Spinal cord (tissue), 10 donors: ENCODE measurements at places on chromosomes 6 and 20. TPM values are rescaled to one million over a fixed set of nuclear protein-coding genes. Genes with fewer than 3 reads are reported as not detected.

Gene SCUBE3
- 11.5 TPM for polyA plus RNA-seq

- no peak for DNase-seq
These were observed 1.9 kb upstream of the ZNF831 start for GRCh38 chr20:59161721-59162120.

DNA sequence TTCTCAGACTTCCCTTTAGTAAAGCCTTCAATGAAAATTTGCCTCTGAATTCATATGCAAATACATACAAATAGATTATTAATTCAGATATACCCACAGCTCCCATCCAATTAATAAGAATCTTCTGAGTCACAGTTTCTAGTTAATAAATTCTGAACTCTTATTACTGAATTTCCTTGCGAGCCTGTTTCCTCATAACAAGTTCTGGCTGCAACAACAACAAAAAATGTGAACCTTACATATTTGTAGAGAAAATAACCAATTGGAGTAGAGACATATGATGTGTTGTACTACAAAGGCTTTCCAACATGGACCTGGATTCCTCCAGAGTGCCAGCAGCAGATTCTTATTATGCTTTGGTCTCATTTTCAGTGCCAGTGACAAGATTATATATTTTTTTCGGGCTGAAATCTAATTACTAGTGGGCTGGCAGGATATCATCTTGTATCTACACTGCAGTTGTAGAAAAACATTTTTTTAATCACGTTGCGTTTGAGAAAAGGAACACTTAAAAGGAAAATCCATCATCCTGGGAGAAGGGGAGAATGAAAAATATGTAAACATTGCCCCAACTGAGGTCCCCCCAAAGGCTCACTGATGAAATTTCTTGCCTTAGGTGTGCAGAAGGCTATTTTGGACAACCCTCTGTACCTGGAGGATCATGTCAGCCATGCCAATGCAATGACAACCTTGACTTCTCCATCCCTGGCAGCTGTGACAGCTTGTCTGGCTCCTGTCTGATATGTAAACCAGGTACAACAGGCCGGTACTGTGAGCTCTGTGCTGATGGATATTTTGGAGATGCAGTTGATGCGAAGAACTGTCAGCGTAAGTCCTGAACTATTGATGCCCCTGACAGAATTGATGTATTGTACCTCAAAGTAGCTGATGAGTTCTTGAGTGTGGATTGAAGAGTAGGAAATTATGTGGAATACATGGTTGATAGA is 404.6 kb downstream of the LAMA2 start:
- no peak for DNase-seq

Gene SLC35D3
- 0.54 TPM for polyA plus RNA-seq

DNA sequence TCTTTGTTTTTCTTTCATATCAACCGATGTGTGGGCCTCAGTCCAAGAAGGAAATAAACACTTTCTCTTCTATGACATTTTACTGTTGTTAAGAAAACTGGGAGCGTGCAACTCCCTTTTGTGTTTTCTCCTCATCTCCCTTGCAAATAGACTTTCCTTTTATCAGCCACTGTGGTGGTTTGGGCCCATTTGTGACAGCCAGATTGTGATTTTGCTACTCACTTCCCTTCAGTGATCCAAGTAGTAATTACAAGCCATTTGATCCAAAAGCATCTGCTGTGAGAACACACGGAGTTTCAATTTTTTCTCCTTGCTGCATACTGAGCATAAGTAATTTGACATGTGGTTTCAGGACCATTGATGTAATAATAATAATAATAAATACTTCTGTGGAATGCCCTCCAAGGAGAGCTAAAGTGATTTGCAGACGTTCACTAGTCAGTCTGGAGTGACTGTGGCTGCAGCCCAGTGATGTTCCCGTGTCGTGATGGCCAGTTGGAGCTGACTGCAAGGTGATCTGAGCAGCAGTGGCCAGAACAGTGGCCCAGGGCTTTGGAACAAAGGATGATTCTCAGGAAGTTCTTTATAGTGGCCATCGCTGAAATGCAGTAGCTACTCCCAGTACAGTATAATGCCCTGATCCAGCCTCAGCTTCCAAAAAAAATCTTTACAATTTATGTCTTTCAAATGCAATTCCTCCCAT is 91.9 kb upstream of the CLDN20 start:
- no peak for DNase-seq

Gene TBP
- 27.6 TPM for polyA plus RNA-seq

DNA sequence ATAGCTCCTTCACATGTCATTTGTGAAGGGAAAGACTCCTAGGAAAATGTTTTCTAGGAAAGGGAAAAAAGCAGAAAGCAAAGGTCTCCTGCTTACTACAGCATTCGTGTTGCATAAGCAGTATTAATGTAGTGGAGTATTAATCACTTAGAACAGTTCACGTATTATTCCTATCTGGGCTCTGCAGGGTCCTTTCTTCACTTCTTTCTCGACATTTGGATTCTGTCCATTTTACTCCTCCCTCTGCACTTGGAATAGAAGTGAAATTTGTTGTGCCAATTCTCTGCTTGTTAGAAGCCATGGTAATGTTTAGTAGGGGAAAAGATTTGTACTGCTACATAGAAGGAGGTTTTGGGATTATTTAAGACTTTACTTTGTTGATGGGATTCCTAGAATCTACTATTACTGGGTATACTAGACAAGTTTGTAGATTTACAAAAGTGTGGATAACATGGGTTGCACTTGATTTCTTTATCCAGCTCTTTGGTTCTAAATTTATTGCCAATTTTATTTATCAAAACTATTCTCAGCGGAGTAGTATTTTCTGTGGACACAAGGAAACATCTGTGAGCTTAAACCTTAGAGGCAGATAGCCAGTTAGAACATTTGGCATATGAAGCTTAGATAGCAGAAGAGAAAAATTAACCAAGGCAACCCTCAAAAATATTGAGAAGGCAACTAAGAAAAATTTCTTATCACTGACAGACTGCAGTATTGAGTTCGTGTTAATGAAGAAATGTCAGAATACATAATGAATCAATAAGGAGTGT is 108.4 kb upstream of the ESR1 start:
- DNase-seq, result no peak

- DNase-seq, result no peak
These were observed 19.6 kb downstream of the DYNLT1 start for GRCh38 chr6:158624684-158625682.

DNA sequence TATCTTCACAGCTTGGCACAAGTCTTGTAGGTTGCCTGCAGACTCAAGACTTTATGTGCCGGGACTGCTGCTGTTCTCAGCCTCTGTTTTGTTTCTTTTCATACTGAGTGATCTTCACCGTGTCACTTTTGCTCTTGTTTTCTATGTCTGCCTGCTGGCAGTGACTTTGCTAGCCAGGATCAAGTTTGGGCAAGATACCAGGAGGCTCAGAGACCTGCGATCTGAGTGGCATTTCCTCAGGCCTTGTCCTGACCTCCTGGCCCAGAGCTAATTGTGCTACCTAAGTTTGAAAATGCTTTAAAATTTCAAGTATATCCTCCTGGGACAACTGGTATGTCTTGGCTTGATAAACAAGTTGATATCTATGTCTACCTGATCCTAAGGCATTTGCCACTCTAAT is 57.2 kb downstream of the DOK5 start:
- DNase-seq, result no peak

Gene NELFE
- polyA plus RNA-seq, result 73.3 TPM

- no peak for DNase-seq
These were observed 55.5 kb downstream of the CPNE5 start for GRCh38 chr6:36783603-36784375.

Gene GSTA1
- polyA plus RNA-seq, result 0.43 TPM

Gene MUC21
- polyA plus RNA-seq, result not detected

GRCh38 chr20:9262653-9263194 is 193.8 kb downstream of the PLCB4 start:
- no peak for DNase-seq

DNA sequence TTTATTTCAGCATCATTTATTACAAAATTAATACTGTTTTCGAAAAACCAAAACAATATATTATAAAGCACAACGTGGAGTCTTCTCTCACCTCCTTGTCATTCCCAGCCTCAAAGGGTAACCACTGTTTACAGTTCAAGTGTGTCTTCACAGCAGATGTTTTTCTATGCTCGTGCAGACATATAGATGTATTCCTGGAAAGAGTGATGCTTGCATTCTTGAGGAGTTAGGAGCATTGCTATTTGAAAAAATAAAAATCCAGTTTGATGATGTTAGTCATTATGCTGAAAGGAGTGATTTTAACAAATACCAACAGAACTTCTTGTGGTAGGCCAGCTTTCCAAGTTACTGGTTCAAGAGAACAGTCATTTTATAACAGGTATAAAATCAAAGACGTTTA is 234.9 kb downstream of the BCKDHB start:
- DNase-seq, result no peak

DNA sequence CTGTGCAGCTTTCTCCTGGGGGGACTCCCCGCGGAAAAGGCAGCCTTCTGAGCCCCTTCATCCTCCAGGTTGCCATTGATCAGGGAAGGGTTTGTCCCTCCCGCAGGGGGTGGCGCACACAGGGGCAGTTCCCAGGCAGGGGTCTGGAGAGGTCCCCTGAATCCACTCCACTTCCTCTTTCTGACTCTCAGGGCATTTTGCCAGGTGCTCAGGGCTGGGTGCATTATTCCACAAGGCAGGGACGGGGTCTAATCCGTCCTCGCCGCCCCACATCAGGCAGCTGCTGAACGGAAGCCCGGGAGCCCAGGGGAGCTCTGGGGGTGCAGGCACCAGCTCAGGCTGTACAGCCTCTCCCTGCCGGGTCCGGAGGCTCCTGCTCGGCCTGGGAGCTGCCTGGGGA is 180.9 kb downstream of the TTLL2 start:
- DNase-seq, result no peak

DNA sequence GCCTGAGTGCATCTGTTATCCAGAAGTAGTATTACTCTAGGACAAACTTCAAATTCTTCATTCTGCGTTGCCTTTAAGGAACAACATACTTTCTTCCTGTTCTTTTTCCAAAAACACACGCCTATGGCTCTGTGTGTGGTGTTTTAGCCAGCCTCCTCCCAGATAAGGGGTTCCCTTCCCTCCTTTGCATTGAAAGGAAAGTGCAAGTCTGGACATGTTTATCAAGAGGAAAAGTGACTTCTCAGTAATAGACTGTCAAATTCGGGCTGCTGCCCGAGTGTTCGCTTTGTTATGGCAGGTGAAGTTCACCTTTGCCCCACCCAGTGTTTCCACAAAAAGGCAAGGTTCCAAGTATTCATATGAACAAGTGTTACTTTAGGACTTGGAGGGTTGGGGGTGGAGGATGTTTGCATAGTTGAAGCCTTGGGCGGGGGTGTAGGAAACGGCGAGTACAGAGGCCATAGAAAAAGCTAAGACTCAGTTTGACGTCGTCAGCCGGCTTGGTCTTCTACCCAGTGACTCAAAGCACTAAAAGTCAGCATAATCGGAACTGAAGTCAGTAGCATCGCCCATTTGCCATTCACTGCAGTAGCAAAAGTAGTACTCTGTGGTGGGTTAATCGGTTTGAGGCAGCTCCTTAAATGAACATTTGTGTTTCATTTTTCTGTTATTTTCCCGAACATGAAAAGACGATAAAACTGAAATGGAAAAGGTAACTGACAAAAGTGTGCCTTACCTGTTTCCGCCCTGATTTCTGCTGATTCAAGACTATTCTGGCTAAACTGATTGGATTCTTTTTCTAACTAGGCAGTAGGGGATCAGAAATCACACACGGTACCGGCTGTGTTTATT is 12.5 kb downstream of the PRDM1 start:
- no peak for DNase-seq

DNA sequence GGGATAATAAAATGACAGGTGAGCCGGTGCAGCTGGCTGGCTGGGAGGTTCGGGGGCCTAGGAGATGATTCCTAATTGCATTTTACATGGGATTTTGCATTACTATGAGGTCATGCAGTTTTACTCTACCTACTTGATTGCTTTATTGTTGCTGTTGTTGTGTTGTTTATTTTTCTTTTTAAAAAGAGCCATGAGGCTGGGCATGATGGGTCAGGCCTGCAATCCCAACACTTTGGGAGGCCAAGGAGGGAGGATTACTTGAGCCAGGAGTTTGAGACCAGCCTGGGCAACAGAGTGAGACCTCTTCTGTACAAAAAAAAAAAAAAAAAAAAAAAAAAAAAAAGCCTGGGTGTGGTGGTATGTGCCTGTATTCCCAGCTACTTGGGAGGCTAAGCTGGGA is 104.8 kb downstream of the GJA1 start:
- DNase-seq, result no peak

GRCh38 chr6:68756454-68757375 is 121.6 kb downstream of the ADGRB3 start:
- no peak for DNase-seq

Gene LY6G5B
- 17.6 TPM for polyA plus RNA-seq

Gene KCNK5
- polyA plus RNA-seq, result 4.8 TPM

DNA sequence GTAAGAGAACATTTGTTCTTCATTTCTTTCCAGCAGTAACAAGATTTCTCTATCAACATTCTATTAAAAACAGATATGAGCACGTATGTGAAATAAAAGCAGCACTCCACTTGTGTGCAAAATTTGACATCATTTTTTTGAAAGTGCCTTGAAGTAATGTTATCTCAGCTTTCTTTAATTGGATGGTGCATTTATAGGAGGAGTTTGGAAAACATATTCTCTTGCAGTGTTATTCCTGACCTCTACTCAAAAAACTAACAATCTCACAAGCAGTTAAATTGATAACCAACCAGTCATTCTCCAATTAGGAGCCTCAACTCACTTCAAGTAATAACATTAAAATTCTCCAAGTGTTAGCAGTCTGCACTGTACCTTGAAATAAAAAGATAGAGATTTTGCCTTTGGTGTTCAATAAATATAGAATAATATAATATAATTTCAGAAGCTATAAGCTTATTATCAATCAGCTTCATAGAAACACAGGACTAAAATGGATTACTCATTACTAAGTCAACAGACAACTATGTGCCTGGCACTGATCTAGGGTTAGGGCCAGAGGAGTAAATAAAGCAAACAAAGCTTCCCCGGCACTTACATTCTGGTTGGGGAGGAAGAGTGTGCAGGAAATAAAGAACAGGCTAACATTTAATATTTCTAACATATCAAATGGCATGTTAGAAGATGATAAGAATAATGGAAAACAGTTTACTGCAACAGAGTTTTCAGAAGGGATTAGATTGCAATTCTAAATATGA is 149.0 kb upstream of the SGK1 start:
- DNase-seq, result no peak

DNA sequence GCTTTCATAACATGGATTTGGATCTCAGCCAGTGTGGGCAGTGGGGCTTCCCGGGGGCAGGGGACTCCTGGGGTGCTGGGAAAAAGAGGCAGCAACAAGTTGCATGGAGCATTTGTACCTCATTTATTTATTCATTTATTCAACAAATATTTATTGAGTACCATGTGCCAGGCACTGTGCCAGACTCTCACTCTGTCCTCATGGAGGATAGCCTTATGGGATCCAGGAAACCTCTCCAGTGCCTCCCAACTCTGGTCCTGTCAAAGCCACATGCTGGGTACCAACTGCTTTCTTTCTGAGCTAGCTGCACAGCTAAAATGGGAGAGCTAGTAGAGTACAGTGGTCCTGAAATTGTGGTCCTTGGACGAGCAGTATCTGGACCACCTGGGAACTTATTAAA is 87.8 kb upstream of the EPB41L1 start:
- DNase-seq, result no peak
